AG04450 (cell line): ENCODE measurements at places on chromosomes 1 and 21. TPM values are rescaled to one million over a fixed set of nuclear protein-coding genes. Genes with fewer than 3 reads are reported as not detected.

Gene PRKAA2
- 3.3 and 4.7 TPM in 2 replicates for polyA plus RNA-seq

DNA sequence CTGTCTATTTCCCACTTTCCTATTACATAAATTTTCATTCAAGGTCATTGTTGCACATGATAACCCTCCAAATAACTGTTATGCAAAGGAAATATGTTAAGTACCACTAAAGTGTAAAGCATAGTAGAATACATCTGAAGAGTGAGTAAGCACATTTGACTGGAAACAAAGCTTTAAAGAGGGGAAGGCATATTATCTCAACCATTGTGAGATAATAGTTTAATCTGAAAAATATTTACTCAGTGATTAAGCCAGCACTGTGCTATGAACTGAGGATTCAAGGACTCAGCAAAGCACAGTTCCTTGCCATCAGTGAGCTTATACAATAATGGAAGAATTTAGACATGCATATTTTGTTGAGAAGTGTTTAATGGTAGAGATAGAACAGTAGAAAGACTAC lies 127.4 kb downstream of the HMCN1 start:
- no peak for DNase-seq

Gene HPDL
- polyA plus RNA-seq: 0.22 and 0.50 TPM in 2 replicates

- peak; percentile 55 for DNase-seq
Observed at GRCh38 chr1:178344513-178345091, 152.2 kb downstream of the CLEC20A start.

DNA sequence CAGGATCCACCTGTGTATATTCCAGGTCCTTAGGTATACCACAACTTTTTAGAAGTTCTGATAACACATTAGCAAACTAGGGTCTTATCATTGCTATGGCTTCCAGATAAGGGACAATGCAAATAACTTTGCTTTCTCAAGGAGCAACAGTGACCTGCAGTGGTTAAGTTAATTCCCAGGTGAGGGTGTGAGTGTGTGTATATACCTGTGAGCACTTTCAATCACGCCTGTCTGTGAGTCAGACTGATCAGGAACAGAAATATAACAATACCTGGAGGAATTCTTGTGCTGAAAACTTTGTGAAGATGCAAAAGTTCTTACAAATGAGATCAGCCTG lies 317.0 kb downstream of the PAPPA2 start:
- DNase-seq: no peak

- no peak for DNase-seq
Observed at GRCh38 chr1:36782785-36783184, 251.5 kb downstream of the GRIK3 start.

- no peak for DNase-seq
Observed at GRCh38 chr21:46082963-46083790, 14.7 kb upstream of the COL6A2 start.

Gene SPRR2F
- polyA plus RNA-seq: not detected in 2 replicates

Gene CTSK
- 65.4 and 72.5 TPM in 2 replicates for polyA plus RNA-seq

GRCh38 chr1:25786887-25787759 lies 12.9 kb upstream of the SELENON start:
- no peak for DNase-seq

Gene RAB3B
- 28.4 and 28.6 TPM in 2 replicates for polyA plus RNA-seq

Gene CD84
- polyA plus RNA-seq: not detected in 2 replicates

DNA sequence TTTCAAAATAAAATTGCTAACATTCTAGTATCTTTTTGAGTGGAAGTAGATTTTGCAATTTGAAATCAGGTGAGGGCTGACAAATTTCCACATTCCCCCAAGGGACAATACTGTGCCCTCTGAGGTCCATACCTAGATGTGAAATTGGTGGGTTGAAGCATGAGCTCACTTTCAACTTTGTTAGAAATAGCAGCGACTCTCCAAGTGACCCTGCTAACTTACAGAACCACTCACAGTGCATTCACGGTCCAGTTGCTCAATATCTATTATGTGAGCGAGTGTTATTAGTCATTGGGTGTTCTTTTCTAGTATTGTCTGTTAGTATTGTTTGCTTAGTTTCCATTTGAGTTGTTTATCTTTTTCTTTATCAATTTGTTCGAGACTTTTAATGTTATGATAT lies 53.6 kb upstream of the ASB17 start:
- no peak for DNase-seq

- DNase-seq: no peak
Observed at GRCh38 chr1:229843627-229844238, 217.7 kb downstream of the URB2 start.

DNA sequence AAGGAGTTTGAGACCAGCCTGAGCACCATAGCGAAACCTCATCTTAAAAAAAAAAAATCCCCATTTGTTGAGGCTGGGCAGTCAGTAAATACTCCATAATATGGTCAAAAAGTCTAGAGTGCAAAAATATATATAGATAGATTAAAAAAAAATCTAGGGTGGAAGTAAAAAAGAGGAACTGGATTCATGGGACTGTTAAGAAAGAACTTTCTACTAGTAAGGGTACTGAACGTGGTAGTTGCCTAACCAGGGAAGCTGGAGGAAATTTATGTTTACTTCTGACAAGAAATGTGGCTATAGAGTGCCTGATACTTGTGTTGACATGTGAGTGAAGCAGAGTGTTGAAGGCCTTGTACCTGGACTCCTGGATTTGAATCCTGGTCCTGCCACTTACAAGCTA lies 265.9 kb upstream of the FAM78B start:
- DNase-seq: no peak

Gene EIF2D
- polyA plus RNA-seq: 71.8 and 74.0 TPM in 2 replicates

- DNase-seq: no peak
Observed at GRCh38 chr1:175090780-175091179, 23.1 kb downstream of the TNN start.
